CD4-positive, alpha-beta T cell treated with Interleukin-10 for 1 hour (primary cell): ENCODE measurements at places on chromosomes 7 and 10.

GRCh38 chr7:45446195-45446944, 127.8 kb upstream of the ADCY1 start:
- DNase-seq, result no peak

- no peak for DNase-seq
Observed at GRCh38 chr10:42979181-42979580, 97.7 kb upstream of the RET start.

DNA sequence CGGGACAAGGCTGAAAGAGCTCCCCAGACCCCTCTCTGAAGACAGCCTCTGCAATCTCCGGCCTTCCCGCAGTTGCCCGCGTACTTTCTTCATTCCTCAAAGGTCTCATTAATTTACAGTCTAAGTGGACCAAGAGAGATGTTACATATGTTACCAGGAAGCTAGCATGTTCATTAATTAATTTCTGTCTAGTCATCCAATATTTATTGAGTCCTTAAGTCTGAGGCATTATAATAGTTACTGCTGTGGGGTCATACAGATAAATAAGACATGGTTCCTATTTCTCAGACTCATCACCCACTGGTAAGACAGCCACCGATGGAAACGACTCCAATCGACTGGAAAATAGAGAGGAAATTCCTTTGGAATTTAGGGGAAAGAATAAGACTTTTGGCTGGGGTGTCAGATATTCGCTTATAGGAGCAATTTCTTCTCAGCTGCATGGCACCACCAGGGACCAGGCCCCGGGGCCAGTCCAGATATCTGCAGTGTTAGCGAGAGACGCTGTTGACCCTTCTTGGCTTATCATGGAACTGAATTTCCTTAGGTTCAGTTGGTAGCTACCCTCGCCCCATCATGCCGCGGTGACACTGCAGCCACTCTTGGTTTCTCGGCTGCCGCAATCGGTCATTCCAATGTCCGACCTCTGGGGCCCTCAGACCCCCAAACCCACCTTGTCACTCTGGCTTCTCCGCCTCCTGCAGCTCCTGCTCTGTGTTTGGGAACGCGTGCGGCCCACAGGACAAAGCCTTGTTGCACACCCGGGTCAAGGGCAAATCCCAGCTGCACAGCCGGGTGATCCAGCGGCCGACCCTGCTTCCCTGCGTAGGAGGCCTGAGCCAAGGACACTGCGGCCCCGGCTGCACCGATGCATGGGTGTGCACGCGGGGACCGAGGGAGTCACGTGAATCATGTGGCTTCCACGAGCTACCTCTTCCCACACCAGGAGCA, 383.2 kb downstream of the DNAJB6 start:
- DNase-seq, result no peak

DNA sequence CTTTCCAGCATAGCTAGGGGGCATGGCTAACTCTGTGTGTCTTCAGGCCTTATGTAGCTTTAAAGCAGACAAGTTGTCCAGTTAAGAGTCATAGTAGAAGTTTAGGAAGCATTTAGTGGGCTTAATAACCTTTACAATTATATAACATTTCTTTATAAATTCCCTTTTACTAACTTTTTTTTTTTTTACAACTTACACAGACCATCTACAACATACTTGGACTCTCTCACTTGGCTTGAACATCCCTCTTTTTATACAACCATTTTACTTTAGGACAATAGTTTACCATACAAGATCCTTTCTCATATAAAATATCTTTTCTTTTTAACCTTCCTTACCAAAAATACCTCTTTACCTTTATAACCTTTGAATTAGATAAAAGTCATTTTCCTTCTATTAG, 26.3 kb downstream of the SP4 start:
- DNase-seq, result no peak

DNA sequence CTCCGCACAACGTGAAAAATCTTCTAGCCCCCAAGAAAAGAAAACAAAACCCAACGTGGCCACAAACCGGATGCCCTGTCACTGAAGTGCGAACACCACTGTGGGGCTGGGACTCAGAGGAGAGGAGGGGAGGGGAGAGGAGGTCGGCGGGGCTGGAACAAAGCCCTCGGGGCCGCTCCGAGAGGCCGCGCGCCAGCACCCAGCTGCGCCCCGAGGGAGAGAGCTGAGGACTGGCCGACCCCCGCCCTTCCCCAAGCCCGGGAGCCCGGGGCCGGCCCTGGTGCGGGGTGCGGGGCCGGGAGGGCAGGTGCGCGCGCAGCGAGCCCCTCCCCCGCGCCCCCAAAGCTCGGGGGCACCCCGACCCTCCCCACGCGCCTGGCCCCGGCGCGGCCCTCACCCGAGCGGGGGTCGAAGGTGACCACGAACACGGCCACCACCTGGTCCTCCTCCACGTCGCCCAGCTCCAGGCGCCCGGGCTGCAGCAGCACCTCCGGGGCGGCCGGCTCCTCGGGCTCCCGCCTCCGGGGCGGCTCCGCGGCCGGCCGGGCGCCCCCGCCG, 398 bp downstream of the DENND11 start:
- DNase-seq, result peak; percentile 79

DNA sequence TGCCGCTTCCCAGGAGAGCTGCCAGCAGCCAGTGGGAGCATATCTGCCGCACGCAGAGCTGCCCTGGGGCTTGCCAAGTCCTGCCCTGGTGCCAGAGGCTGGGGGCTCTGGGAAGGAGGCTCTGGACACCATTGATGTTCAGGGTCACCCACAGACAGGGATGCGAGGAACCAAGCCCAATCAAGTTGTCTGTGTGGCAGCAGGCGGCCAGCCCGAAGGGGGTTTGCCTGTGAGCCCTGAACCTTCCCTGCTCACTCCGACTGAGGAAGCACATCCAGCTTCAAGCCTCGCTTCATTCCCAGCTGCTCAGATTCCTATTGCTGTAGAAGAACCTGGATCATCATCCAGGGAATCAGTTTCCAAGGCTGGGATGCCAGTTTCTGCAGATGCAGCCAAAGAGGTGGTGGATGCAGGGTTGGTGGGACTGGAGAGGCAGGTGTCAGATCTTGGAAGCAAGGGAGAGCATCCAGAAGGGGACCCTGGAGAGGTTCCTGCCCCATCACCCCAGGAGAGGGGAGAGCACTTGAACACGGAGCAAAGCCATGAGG, 94.6 kb downstream of the TACC2 start:
- DNase-seq, result no peak

DNA sequence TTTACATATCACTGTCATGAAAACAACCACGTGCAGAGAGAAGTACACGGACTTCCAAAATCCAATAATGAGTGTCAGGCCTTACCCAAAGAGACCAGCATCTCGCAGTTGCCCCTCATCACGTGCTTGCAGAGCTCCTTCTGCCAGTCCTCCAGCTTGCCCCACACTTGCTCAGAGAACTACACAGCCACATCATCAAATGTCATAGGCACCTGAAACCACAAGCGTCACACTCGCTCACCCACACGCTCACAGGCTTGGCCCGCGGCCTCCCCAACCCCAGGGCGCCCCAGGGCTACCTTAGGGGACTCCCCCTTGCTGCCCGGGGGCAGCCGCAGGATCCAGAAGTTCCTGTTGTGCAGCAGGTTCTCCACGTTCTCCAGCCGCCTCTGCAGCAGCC, 123.4 kb upstream of the ZNF746 start:
- DNase-seq, result peak; percentile 35

DNA sequence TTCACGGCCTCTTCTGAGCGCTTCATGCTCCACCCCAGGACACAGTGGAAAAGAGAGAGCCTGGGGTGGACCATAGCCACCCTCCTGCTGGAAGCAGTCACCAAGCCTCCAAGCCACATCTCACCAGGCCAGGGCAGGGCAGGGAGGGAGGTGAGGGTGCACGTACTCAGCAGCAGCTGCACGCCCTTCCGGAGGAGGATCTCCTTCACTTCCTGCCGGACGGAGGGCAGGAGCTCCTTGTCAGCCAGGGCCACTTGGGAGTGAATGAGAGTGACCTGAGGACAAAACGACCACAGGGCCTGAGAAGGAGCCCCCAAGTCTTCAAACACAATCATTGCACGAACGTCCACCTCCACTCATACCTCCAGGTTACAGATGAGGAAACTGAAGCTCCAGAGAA, 15.0 kb downstream of the AIFM2 start:
- no peak for DNase-seq

- no peak for DNase-seq
Observed at GRCh38 chr7:137342265-137342664, 1.3 kb downstream of the PTN start.

DNA sequence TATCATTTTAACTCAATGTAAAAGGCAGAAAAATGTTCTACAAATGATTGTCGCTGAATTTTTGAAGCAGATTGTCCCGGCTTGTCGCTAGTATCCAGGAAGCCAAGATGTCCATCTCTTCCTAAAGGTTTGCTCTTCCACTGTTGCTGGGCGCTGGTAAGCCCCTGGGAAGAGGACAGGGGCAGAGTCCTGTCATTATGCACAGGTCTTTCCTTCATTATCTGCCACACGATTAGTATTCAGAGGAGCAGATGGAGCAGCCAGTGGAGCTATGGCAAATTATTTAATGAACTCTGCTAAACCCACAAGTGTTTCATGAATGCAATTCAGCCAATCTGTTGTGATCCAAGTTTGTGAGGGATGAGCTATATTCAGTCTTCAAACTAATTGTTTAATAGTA, 499.1 kb upstream of the NRP1 start:
- DNase-seq, result no peak

- DNase-seq, result no peak
Observed at GRCh38 chr7:35702541-35702940, 7.6 kb upstream of the HERPUD2 start.

- DNase-seq, result no peak
Observed at GRCh38 chr10:109996766-109997171, 11.0 kb upstream of the ADD3 start.

- no peak for DNase-seq
Observed at GRCh38 chr7:36958111-36958733, 233.9 kb upstream of the AOAH start.

- DNase-seq, result no peak
Observed at GRCh38 chr7:75937958-75938786, 23.2 kb downstream of the POR start.

DNA sequence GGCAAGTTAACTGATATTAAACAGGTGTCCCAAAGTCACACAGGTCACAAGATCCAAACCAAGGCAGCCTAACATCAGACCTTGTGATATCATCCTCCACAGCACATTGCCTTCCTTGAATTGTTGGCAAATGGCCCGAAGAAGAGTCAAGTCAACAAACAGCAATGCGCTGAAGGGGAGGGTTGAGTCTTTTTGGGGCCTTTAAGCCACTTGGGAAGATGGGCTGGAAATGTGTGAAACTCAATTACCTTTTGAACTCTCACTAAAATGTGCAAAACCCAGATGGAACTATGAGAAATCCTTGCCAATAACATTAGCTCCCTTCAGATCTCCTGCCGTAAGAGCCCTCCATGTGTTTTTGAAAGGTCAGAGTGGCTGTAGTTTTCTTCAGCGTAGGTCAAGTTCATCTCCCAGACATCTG, 47.9 kb upstream of the STK17A start:
- DNase-seq, result no peak

- DNase-seq, result no peak
Observed at GRCh38 chr7:90384433-90384832, 18.8 kb upstream of the CLDN12 start.

GRCh38 chr7:101163279-101164070, 1.9 kb downstream of the VGF start:
- peak; percentile 39 for DNase-seq

DNA sequence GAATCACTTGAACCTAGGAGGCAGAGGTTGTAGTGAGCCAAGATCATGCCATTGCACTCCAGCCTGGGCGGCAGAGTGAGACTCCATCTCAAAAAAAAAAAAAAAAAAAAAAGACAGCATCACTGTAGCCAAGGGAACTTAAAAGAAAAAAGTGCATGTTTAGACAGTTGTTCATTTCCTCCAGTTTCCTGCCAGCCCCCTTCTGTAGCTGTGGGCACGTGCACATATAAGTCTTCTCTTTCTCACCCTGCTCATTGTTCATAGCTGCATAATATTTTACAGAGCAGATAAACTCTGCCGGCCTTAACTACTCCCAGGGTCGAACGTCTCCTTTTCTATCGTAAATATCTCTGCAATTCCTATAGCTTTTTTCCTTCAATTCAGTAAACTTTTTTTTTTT, 132.6 kb downstream of the LHPP start:
- DNase-seq, result no peak

- DNase-seq, result no peak
Observed at GRCh38 chr10:95558593-95559320, 2.4 kb downstream of the SORBS1 start.

- DNase-seq, result no peak
Observed at GRCh38 chr7:26856176-26856985, 8.0 kb downstream of the SKAP2 start.

GRCh38 chr7:48481235-48481634, 310.0 kb downstream of the ABCA13 start:
- DNase-seq, result no peak

DNA sequence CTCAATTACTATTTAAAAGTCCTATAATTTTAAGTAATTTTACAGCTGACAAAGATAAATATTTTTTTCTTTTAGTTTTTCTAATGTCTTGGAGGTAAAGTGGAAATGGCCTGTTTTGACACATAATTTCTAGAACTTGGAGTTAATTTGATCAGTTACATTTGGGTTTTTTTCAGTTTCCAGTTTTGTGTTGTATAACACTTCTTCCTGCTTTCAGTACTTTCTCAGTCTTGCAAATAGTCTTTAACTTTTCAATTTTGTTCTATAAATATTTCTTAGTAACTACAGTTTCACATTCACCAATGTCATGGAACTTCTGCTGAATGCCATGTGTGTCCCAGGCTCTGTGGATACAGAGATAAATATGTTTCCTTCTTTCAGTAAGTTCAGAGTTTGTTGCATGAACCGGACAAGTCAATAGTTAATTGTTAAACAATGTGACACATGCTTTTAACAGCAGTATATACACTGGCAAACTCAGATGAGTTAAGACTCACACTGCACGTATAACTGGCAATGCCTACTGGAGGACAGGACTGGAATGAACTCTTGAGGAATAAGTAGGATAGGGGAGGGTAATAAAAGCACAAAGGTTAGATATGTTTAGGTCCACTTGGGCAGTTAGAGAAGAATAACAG, 4.6 kb downstream of the SHOC2 start:
- no peak for DNase-seq

DNA sequence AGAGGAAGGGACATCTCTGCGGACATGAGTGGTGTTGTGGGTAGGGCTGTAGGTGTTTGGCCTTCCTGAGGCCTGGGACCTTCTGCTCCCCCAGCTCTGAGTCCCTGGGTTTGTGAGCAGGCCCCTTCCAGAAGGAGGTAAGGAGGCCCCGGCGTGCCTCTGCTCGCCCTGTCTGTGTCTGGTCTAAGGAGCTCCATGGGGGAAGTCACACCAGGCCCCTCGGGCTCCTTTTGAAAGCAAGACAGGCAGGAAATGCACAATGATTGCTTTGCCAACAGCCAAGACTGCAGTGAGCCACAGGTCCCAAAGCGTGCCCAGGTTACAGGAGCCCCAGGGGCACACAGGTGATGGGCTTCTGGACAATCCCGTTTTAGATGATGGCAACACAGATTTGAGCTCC, 89.5 kb downstream of the FAM53B start:
- DNase-seq, result peak; percentile 39

DNA sequence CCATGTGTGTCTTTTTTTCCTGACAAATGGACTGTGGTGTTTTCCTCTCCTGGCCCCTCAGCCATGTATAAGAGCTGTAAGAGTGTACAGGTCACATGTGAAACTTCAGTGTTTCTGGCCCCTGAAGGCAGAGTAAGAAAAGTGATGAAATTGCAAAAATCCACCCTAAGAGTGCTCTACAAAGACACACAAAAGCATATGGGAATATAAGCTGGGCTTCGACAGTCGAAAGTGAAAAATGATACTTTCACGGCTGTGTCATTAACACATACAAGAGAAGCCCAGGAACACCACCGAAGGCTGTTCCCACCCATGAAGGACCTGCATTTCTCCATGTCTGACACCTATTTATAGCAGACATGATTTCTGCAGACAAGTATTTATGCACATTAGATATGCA, 192.2 kb downstream of the PARD3 start:
- no peak for DNase-seq
